ENCODE measurements at places on chromosomes 11 and 22.
A peak's percentile ranks its signal among the peaks of the same experiment; 100 is the strongest.

- DNase-seq, result no peak
These were observed 110.9 kb upstream of the BLID start for GRCh38 chr11:122226810-122227379.

DNA sequence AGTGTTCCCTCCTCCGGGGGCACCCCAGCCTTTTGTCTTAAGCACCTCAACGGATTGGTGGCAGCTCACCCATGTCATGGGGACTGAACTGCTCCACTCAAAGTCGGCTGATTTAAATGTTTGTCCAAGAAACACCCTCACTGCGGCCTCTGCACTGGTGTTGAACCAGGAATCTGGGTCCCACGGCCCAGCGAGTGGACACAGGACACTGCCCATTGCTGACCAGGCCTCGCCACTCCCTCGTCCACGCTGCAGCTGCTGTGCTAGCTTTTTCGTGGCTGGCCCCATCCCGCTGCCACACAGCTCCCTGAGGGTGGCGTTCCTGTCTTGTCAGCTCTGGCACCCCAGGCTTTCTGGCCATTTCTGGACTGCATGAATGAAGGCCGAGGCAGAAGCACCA is 646.2 kb downstream of the BRD1 start:
- DNase-seq, result no peak

DNA sequence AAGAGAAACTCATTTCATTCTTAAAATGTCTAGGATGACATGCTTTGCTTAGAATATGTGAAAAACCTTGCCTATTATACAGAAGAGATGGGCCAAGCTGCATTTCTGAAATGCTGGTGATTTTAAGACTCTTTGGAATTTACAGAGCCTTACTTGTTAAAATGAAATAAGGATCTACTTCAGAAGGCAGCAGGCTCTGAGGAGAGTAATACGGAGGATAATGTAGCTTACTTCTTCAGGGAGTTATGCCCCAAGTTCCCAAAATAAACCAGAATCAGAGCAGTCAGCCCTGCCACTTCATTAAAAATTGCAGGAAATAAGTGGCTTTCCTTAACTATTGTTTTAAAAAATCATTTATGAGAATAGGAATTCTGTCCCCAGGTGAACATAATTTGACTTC is 1000.3 kb upstream of the RAG2 start:
- no peak for DNase-seq

- DNase-seq, result peak; percentile 57
These were observed 668 bp downstream of the MADD start for GRCh38 chr11:47270331-47271271.

GRCh38 chr22:31951194-31952093 is 7.1 kb downstream of the YWHAH start:
- DNase-seq, result no peak

DNA sequence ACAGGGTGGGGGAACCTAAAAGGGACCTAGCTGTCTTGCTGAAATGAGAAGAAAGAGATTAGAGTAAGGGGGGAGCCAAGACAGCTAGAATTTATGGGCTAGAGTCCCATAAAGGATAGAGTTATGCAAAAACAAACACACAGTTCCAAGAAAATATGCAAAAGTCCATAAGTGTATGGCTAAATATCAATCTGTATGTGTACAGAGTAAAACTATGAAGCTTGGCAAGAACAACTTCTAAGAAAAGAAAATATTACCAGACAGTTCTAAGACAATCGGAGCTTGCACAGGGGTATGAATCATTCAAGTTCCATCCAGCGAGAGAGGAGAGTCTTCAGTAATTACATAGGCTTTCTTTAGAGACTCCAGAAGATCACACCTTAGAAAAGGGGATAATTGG is 41.8 kb downstream of the GDPD4 start:
- no peak for DNase-seq

DNA sequence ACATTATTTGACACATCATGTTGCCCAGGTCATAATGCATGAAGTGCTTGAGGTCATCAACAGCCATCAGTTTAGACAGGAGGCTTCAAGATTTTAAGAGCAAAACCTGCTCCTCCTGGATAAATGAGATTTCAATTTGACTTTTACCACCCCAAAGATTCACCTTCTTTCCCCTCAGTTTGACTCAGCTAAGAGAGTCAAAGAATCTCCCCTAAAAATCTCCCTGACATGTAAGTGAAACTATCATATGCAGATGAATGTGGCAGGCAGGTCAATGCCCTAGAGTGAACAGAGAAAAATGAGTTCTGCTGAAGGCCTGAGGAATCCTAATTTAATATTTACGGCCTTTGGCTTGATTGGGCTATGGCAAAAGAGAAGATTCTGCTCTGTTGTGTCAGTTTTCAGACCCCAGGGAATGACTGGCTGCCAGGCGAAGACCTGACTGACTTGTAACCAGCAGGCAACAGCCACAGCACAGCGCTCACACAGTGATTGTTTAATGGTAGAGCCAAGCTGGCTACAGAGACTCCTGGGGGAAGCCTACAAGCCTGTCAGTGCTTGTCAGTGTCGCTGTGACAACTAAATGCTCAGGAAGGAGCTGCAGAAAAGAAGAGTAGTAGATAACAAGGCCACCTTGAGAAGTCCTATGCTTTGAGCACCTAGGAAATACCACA is 491.2 kb upstream of the LRRC4C start:
- DNase-seq, result no peak

DNA sequence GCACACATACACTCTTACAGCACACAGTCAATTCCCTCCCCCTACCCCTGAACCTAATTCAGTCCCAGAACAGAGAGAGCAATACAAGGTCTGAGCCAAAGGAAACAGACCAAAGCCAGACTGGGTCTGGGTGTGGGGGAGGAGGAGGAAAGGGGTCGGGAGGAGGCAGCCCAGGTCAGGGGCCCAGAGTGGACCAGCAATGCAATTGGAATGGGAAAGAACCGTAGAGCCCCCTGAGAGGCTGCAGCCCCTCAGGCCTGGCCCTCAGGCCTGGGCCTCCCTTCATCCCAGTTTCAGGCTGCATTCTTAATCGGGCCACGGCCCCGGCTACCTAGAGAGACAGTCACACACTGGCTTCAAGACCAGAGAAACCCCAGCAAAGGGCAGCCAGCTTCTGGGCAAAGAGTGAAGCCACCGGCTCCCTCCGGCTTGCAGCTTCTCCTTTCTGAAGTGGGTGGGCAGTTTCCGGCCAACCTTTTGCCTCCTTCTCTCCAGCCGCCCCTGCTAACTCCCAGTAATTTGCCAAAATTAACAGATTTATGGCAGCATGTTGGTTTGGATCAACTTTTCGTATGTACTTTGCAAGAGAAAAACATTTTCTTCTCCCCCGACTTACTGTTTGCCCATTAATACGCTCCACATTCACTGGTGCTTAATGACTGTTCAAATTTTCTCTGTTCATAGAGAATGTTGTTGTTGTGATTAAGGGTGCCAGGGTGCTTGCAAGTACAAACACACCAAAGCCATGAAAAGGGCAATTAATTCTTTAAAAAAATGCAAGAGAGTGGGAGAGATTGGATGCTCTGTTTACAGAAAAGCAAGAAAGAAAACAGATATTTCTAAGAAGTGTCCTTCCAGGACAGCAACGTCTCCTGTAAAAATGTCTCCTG is 488.3 kb downstream of the MN1 start:
- DNase-seq, result no peak

GRCh38 chr11:945986-946385 is 20.3 kb downstream of the AP2A2 start:
- DNase-seq, result peak; percentile 17

- no peak for DNase-seq
These were observed 150.2 kb downstream of the TMEM135 start for GRCh38 chr11:87187930-87188329.

GRCh38 chr22:27718186-27719035 is 83.1 kb downstream of the MN1 start:
- DNase-seq, result no peak

DNA sequence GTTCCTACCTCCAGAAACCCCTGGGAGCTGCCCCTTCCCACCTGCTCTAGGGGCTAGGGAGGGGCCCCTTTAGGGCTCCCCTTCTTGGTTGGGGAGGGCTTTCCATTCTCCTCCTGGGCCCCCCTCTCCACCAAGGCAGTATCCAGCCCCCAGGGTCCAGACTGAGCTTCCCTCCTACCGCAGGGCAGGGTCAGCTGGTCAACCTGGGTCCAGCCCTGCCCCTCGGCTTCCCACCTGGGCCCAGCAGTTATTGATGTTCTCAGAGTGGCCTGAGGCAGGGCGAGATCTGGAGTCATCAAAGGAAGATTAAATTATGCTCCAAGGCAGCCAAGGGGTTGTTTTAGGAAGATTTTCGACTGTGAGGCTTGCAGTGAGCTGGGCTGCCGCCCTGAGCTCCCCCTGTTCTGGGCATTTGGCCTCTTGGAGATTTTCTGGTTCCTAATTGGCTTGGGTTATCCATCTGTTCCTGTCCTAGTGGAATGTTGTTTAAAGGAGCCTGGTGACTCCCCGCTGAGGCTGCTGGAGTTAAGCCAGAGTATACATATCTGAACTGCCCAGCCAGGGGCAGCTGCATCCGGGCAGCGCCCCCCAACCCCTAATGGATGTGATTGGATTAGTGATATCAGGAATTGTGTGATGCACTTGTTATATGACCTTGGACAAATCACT is 1.8 kb upstream of the SLC22A8 start:
- DNase-seq, result peak; percentile 88

- no peak for DNase-seq
These were observed 255.2 kb downstream of the BUD13 start for GRCh38 chr11:116517584-116517983.

DNA sequence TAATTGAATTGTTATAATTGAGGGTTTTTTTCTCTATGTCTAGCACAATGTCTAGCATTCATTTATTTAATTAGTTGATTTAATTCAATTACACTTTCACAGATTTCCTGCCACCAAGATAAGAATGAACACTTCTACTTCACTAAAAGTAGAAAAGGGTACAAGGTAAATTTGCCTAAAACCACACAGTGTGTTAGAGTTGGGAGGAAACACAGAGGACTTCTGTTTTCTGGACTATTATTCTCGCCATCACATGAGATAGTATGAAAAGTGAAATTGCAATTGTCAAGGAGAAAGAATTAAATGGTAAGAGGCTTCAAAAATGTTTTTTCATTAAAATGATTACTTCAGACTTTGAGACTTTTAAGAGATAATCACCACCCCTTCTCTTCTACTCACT is 109.5 kb downstream of the ETS1 start:
- DNase-seq, result no peak

DNA sequence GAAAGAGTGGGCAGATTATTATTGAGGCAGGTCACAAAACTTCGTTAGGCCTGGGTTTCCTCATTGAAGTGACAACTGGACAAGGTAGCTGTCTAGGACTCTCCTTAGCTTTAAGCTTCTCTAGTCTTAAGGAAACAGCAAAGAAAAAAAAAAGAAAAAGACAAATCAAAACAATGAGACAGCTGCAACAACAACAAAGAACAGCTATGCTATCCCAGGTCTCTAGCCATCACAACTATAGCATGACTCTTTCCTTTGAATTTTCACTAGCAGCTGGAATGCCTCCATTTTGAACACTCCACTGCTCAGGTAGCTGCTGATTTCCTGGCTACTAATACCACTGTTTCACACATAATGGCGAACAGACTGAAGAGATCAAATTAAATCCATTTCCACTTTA is 302.4 kb upstream of the SORL1-AS1 start:
- DNase-seq, result no peak

GRCh38 chr11:122863704-122864326 is 18.7 kb upstream of the JHY start:
- peak; percentile 5 for DNase-seq

DNA sequence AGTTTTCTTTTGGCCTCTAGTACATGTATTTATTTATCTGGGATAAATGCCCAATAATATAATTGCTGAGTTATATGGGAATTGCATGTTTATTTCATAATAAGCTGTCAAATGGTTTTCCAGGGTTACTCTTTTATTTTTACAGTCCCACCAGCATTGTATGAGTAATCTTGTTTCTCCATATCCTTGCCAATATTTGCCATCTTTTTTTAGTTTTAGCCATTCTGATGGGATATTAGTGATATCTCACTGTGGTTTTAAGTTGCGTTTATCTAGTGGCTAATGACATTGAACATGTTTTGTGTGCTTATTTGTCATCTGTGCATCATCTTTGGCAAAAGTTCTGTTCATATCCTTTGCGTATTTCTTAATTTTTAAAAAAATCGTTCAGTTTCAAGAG is 372.8 kb upstream of the CCDC179 start:
- no peak for DNase-seq

- no peak for DNase-seq
These were observed 8.9 kb downstream of the SLC15A3 start for GRCh38 chr11:60942970-60943565.

DNA sequence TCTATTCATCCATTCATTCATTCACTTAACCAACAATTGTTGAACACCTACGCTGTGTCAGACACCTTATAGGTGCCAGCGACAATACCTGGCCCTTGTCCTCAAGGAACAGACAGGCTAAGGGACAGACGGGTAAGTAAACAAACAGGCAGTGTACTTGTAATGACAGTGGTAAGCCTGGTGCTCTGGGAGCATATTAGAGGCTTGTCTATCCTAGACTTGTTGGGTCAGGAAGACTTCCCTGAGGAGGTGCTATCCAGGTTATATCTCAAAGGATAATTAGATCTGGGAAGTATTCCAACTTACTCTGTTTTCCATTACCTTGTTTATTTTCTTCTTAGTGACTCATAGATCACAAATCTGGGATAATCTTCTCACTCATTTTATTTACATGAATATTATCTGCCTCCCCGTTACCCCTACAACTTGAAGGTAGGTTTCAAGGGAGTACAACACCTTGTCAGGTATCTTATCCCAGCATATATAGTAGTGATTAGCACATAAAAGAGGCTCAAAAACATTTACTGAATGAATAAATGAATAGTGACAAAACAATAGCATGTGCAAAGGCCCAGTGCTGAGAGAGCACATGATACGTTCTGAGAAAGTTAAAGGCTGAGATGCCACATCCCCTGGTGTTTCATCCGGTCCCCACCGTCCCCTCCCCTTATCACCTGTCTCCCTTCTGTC is 75.3 kb upstream of the NCAM1 start:
- DNase-seq, result no peak

- peak; percentile 64 for DNase-seq
These were observed 58.3 kb downstream of the MYH9 start for GRCh38 chr22:36329254-36330078.

DNA sequence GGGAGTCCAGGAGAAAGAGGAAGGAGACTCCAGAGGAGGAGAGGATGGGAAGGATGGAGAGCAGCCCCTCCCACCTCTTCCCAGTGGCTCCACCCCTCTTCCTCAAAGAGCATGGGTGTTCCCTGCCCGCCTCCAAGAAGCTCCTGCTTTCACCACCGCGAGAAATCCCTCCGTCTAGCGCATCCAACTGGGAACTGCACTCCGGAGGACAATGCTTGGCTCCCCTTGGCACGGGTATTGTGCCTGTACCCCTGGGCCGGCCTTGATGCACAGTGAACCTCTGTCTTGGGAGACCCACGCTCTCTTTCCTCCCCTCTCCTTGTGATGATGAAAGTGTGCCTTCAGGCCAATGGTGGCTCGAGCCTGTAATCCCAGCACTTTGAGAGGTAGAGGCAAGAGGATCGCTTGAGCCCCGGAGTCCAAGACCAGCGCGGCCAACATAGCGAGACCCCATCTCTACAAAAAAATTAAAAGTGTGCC is 14.9 kb upstream of the ADA2 start:
- peak; percentile 31 for DNase-seq

GRCh38 chr22:43505423-43505822 is 93.6 kb downstream of the MPPED1 start:
- no peak for DNase-seq
